ENCODE measurements at places on chromosomes 7 and 10.

DNA sequence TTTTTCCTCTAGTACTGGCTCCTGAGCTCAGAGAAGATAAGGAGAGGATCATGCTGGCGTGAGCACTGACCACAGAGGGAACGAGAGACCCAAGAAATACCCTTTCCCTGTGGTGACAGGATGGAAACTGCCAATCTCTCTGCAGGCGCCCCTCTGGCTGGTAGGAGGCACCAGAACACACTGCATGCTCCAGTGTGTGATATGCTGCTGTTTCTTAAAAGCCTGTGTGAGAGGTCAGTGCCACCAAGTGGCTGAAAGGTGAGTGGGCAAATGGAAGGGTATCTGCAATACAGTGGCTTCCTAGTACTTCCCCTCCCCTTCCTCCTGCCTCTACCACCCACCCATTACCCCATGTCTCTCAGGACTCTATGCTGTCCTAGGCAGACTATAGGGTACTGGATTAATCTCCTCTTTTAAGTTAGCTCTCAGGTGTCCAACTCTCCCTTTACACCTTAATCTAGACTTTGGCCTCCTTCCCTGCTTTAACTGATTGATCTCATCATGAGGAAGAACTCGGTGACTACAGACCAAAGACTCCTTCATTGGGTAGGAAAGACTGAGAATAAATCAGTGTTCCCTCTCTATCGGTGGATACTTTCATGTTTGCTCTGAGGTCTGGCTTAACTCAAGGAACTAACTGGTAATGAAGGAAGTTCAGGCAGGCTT, 283.6 kb downstream of the ADRA2A start:
- peak; percentile 58 for DNase-seq

GRCh38 chr7:112407261-112407660, 43.0 kb upstream of the IFRD1 start:
- DNase-seq = no peak

GRCh38 chr10:5584895-5585516, 60.2 kb downstream of the CALML3 start:
- no peak for DNase-seq

- no peak for DNase-seq
Observed at GRCh38 chr7:125253452-125254190, 324.0 kb upstream of the POT1 start.

GRCh38 chr7:101757879-101758278, 59.5 kb upstream of the CUX1 start:
- no peak for DNase-seq

DNA sequence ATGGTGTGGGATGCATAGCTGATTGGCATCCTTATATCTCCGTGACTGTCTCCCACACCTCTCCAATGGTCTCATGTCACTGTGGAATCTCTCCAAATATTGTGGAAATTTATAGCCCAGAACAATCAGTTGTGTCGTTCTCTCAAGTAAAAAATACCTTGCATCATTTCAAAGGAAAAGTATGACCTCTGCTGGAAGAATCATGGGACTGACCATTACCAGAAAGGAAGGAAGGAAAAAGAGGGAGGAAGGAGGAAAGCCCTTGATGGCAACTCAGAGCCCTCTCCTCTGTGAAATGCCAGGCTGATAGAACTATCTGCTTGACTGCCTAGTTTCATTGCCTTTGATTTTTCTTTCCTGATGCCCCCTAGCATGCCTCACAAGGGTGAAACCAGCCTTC, 76.3 kb downstream of the FOXI2 start:
- DNase-seq = no peak

DNA sequence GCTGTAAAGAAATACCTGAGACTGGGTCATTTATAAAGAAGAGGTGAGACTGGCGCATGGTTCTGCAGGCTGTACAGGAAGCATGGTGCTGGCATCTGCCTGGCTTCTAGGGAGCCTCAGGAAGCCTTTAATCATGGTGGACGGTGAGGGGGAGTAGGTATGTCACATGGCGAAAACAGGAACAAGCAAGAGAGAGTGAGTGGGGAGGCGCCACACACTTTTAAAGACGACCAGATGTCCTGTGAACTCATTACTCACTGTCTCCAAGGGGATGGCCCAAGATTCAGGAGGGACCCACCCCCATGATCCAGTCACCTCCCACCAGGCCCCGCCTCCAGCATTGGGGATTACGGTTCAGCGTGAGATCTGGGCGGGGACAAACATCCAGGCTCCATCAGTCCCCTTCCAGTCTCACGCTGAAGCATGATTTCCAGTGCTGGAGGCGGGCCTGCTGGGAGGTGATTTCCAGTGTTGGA, 3.2 kb downstream of the ZNF316 start:
- no peak for DNase-seq

- DNase-seq = peak; percentile 56
Observed at GRCh38 chr7:25860275-25861163, 291.5 kb upstream of the NFE2L3 start.

- no peak for DNase-seq
Observed at GRCh38 chr7:76057813-76058145, 9.9 kb downstream of the MDH2 start.
